NCI-H345 (cell line): ENCODE measurements at places on chromosomes 16 and 17.
A peak's percentile ranks its signal among the peaks of the same experiment; 100 is the strongest.

GRCh38 chr16:75629132-75629531 lies 6.1 kb upstream of the ADAT1 start:
- no peak for DNase-seq

DNA sequence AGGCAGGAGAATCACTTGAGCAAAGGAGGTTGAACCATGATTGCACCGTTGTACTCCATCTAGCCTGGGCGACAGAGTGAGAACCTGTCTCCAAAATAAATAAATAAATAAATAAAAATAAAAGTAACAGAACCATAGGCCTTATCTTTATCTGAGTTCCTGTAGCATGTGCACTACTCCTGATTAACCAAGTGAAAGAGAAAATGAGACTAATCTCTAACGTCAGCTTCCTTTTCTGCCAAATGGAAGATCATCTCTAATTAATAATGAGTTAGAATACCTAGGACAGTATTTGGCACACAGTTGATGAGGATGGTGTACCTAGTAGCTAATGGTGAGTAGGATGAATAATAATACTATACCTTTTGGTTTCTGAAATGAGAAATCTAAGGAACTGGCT lies 520.4 kb downstream of the WWOX start:
- no peak for DNase-seq

GRCh38 chr16:62701426-62701825 lies 665.2 kb upstream of the CDH8 start:
- no peak for DNase-seq

DNA sequence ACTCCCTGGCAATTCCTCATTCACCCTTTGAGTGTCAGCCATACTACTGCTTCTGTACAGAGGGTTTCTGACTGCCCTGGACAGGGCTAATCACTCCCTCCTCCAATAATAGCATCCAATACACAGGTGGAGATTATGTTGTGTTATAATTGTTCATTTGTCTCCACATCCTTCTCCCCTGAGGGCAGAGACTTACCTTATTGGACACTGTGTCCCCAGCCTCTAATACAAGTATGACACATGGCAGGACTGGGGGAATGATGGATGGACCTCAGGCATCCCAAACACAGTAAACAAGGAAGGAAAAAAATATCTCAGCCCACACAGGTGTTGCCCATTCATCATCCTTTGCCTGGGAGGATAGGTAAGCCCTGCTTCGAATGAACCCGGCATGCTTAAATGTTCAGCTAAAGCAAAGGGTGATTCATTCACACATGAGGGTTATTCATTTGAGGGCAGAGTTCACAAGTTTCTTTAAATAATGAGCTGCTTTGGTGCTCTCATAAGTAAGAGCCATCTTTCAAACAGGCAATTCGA lies 34.8 kb downstream of the MMD start:
- DNase-seq = no peak

- DNase-seq = peak; percentile 26
Measured at GRCh38 chr16:81940781-81941560, 70.3 kb downstream of the SDR42E1 start.

GRCh38 chr17:18381953-18382245 lies 4.3 kb downstream of the EVPLL start:
- DNase-seq = no peak

GRCh38 chr17:48294020-48294805 lies 135.8 kb downstream of the SKAP1 start:
- no peak for DNase-seq

- DNase-seq = no peak
Measured at GRCh38 chr17:80830020-80830780, 161.4 kb upstream of the CHMP6 start.

DNA sequence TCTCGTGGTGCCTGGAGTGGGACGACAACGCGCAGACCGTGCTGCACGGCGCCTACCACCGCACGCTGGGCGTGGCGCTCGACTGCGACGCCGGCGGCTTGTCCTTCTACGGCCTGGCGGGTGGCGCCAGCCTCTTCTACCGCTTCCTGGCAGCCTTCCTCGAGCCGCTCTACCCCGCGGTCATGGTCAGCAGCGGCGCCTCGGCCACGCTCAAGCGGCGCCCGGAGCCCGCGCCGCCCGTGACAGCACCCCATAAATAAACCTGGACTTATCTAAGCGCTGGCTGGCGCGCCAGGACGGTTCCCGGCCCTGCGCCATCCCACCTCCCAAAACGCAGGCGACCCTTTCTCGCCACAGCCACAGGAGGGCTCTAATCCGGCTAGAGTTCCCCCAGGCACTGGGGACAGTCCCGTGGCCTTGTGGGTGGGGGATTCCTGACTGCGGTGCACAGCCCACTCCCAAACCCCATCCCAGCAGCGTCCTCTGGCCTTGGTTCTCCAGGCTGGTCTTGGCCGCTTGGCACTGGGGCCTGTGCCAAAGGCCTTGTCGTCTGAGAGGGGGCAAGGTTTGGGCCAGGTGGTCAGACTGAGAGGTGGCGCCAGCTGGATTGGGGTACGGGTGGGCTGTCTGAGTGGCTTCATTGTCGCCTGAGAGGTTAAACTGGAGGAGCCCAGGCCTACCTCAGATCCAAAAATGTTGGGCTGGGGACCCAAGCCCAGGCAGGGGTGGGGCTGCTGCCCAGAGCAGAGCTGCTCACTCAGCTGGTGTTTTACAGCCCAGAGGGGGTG lies 10.1 kb upstream of the SLC16A5 start:
- no peak for DNase-seq

GRCh38 chr16:87229230-87230188 lies 87.7 kb downstream of the C16orf95 start:
- DNase-seq = no peak

DNA sequence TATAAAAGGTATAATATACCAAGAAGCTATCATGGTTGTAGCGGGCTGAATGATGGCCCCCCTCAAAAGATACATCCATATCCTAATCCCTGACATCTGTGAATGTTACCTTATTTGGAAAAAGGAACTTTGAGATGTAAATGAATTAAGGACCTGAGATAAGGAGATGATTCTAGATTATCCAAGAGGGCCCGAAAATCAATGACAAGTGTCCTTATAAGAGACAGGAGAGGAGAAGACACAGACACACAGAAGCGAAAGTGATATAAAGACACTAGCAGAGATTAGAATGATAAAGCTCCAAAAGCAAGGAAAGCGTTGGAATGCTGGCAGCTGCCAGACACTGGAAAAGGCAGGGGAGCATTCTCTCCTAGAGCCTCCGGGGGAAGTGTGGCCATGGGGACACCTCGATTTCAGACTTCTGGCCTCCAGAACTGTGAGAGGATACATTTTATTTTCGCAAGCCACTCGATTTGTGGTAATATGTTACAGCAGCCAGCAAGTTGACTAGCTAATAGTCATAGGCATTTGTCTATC lies 12.5 kb upstream of the GP1BA start:
- no peak for DNase-seq

- DNase-seq = peak; percentile 84
Measured at GRCh38 chr17:45775576-45776011, 8.5 kb upstream of the CRHR1 start.

DNA sequence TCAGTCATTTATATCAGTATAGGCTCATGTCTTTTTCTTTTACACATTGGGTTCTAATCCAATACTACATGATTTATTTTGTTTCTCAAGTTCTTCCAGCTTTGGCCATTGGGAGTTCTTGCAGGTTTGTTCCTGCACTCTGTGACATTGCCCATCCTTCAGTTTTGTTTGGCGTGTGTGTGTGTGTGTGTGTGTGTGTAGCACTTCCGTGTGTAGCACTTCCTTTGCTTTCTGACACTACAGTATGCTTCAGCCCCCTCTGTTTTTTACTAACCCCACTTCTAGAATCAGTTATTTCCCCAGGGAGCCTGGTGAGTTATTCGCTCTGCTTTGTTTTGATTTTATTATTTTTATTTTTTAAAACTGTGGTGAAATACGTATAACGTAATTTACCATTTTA lies 75.6 kb upstream of the LGALS9 start:
- DNase-seq = no peak

DNA sequence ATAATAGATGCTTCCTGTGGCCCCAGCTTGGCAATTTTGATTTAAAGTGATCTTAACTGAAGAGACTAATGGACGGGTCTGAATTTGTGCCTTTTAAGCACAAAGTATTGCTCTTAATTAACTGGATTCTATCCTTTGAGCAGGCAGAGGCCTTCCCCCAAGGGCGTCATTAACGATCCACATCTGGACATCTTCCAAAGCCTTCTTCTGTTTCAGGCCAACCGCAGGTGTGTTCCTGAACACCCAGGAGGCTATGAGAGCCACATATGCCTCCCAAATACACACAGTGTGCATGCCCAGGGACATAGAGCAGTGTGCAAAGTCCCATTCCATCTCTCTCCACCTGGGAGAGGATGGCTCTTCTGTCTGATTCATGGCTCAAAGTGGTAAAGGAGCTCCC lies 42.3 kb downstream of the MAPT start:
- peak; percentile 29 for DNase-seq
